Glomerular endothelial cell (primary cell): ENCODE measurements at places on chromosomes 2 and 18. TPM values are rescaled to one million over a fixed set of nuclear protein-coding genes. Genes with fewer than 3 reads are reported as not detected.

DNA sequence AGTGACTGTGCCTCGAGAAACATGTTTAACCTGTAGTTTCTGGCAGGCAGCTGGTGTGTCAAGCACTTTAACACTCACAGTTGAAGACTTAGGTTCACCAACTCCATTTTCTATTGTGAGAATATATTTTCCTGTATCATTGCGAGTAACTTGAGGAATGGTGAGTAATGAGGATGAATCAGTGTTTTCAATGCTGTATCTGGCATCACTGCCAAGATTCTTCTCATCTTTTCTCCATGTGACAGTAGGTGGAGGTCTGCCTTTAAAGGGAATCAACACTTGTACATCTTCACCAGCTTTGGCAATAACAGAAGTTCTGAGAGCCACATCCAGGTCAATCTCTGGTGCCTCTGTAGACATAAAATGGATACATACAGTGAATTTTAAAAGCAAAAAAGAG lies 72.8 kb downstream of the PLEKHA3 start:
- DNase-seq = no peak

DNA sequence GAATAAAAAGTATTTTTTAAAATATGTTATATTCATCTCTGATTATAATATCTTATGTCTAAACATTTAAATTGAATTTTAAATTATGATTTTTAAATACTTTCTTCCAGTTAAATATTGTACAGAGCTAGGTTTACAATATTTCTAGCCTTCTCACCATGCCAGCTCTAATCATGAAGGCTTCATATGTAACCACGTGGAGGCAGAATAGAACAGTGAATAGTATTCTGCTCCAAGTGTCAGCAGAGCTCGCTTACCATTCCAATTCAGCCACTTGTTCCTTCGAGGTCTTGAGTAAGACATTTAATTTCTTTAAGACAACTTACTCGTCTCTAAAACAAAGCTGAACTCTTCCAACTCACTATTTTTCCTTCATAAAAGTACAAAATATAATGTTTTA lies 871.8 kb downstream of the SUCLG1 start:
- DNase-seq = no peak

Gene CHRND
- total RNA-seq = not detected in 2 replicates

DNA sequence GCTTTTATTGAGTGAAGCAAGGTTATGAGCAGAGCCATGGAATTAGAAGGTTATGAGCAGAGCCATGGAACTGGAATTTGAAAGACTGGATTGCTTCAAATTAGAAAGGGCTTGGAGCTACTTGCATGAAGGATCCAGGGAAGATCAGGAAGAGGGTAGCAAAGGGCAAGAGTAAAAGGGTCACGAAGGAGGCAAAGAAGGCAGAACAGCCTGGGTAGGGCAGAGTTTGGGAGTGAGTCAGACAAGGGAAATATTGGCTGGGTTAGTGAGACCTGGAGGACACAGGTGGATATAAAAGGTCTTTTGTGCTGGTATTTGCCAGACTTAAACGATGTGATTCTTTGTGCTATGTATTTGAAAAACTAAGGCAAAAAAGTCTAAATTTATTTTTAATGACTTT lies 65.0 kb downstream of the SEMA4F start:
- no peak for DNase-seq

GRCh38 chr2:173571887-173572680 lies 217.4 kb downstream of the CDCA7 start:
- DNase-seq = no peak

GRCh38 chr2:166958986-166959481 lies 70.8 kb downstream of the XIRP2 start:
- DNase-seq = no peak

GRCh38 chr18:36155851-36156757 lies 26.4 kb downstream of the ELP2 start:
- DNase-seq = no peak

Gene RBKS
- total RNA-seq = 0.63 and 1.6 TPM in 2 replicates

DNA sequence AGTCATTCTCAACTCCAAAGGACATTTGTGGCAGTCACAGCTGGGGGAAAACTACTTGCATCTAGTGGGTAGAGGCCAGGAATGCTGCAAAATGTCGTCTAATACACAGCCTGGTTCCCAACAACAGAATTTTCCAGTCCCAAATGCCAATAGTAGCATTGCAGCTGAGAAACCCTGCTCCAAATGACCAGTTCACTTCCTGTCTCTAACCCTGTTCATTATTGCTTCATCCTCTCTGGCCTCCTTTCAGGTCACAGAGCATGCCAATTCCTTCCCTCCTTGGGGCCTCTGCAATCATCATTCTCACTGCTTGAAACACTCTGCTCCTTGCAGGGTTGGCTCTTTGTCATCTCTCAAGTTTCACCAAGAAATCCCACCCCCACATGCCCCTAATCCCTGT lies 139.1 kb downstream of the IRS1 start:
- DNase-seq = no peak

DNA sequence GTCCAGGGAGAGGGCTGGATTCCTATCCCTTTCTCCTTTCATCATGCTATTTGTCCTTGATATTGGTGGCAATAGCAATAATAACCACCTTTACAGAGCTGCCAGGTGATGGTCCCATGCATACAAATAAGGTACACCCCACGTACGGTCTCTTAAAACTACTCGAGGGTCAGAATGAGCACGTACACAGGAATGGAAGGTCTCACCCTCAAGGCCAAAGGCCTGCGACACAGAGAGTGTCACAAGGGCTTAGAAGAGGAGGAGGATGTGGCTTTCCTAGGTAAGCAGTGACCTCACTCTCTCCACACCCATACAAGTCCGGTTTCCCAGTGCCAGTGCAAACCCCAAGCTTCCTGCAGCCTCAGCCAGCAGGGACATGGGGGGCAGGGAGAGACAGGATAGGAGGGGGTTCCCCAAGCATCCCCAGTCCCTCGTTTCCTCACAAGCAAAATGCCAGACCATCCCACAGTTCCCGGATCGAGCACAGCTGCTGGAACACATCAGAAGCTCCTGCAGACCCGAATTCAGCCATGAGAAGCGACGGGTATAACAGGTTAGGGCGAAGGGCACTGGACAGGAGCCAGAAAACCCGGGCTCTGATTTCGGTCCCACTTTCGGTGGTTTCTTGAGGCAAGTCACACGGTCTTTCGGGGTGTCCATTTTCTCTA lies 49.2 kb downstream of the PLB1 start:
- no peak for DNase-seq

- peak; percentile 63 for DNase-seq
Observed at GRCh38 chr2:61255580-61256437, 93.8 kb downstream of the C2orf74 start.

GRCh38 chr18:9716780-9717563 lies 8.9 kb downstream of the RAB31 start:
- DNase-seq = no peak

DNA sequence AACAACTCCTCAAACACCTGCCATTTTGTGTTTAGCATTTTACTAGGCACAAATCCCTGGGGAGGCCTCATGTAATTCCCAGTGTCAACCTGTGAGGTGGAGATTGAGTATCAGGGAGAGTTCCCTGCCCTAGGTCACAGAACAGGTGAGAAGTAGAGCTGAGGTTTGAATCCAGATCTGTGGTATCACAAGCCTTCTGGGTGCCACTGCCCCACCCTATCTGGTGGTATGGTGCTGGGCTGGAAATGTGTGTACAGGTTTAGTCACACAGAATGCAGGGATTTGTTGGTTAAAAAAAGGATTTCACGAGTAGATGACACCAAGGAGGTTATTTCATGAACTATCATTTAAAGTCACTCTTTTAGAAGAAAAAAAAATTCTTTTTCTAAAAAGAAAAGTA lies 35.7 kb upstream of the PKDCC start:
- no peak for DNase-seq

Gene METAP1D
- total RNA-seq = 2.4 and 2.5 TPM in 2 replicates

Gene TUBA4A
- 7.8 and 21.4 TPM in 2 replicates for total RNA-seq

DNA sequence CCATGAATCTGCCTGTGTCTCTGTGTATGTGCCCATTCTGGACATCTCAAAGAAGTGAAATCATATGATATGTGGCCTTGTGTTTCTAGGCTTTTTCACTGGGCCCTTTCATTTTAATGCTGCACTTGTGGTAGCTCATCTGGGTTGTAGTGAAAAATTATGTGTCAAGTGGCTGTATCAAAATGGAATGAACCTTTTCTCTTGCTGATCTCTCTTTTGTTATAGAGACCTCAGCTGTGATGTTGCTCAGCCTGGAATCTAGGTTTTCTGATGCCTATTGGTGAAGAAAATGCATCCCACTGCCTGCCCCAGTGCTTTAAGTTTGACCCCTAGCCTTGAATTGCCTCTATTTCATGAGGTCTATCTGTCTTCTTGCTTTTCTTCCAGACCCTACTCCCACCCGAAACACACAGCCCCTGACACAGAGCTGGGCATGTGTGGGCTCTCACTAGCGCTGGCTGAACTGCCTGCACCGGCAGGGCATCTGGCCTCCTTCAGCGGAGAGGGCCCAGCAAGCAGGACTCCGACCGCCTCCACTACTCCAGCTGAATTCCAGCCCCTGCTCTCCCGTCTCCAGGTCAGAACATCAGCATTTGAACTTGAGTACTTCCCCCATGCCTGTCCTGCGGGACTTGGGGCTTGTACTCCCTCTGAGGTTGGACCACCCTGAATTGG lies 175.8 kb upstream of the MSH6 start:
- DNase-seq = no peak

DNA sequence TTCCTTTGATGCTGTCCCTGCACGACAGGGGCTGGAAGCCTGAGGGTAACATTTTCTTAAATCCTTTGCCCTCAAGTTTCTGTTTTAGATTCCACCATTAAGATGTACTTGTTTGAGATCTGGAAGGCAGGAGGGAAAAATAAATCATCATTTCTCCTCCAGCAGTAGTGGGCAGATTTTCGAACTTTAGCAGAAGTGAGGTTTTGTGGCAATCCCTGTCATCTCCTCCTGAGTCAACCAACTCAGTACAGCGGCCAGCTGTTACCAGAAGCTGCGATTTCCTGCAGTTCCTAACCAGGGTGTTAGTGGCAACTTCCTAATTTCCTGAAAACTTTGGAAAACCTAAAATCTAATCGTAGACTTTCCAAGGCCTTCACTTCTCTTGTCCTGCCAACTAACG lies 517.2 kb upstream of the ACVR2A start:
- DNase-seq = no peak

- DNase-seq = peak; percentile 39
Observed at GRCh38 chr2:9897331-9897737, 54.1 kb downstream of the TAF1B start.

Gene PCARE
- not detected in 2 replicates for total RNA-seq

GRCh38 chr2:96716388-96716787 lies 23.5 kb downstream of the LMAN2L start:
- no peak for DNase-seq

Gene ITPRIPL1
- total RNA-seq = 2.0 and 3.0 TPM in 2 replicates

DNA sequence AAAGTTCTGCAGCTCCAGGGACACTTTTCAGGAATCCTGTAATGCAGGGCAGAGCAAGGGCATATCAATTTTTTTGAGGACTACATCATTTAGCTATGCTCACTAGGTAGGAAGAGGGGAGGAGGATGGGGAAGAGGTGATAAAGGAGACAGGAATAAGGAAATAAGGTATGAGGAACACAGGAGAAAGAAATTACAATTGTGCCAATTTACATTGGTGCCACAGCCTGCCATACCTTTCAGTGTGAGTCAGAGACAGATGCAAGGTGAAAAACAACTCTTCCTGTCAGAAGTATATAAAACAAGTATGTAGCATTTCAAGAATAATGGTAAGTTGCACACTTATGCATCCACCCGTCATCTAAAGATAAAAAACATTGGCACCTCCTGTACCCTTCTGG lies 5.4 kb upstream of the MRPS9 start:
- DNase-seq = no peak

DNA sequence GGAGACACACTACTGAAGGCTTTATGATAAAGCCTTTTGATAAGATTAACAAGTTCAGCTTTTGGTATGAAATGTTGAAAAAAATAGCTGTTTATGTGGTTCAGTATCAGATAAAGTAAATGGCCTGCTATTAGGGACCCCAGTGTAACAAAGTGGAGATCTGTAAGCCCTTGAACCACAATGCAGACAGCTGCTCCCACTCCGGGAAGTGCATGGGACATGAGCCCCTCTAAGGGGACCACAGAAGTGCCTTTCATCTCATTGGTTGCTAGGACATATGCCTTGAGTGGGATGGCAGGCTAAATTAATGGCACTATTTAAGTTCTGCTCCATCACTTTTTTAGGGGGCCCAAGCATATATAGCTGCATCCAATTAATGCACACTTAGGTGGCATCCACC lies 167.6 kb upstream of the SOX11 start:
- DNase-seq = no peak

Gene MAPRE3
- 5.4 and 7.4 TPM in 2 replicates for total RNA-seq

DNA sequence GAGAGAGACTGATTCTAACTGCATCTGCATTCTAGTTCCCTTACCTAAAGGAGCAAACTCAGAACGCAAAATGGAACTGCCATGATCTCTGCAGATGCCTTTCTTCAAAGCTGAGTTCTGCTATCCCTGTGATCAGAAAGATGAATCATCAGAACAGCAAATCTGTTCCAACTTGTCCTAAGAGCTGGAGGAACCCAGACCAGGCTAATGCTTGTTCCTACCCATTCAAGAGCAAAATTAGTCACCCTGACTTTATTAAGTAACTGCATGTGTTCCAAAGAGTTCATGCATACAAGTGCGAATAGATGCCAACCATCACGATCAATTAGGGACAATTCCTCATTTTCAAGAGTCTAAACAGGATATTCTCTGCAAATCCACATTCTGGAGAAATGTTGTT lies 46.5 kb downstream of the MBP start:
- no peak for DNase-seq

- DNase-seq = no peak
Observed at GRCh38 chr2:163132850-163133249, 294.3 kb upstream of the KCNH7 start.

Gene INHA
- total RNA-seq = not detected in 2 replicates

DNA sequence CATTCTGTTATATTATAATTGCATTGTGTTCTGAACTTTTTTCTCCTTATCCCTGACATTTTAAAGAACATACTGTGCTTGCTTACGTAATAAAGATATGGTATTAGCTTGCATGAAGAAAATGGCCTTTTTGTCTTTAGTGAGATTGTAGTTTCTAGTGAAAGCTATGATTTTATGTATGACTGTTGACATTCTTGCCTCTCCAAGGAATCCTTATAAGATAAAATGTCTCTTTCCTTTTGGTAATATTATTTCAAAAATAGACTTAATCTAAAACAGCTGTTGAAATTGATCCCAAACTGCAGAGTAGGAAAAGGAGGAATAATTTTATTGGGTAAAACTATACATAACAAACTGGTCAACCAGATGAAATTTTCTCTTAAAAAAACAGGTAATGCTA lies 40.8 kb upstream of the CCDC102B start:
- DNase-seq = no peak

Gene GPR75
- 0.68 and 2.9 TPM in 2 replicates for total RNA-seq

- DNase-seq = no peak
Observed at GRCh38 chr2:27378096-27378808, 2.3 kb downstream of the ZNF513 start.
